ENCODE measurements at places on chromosomes 4 and X.

DNA sequence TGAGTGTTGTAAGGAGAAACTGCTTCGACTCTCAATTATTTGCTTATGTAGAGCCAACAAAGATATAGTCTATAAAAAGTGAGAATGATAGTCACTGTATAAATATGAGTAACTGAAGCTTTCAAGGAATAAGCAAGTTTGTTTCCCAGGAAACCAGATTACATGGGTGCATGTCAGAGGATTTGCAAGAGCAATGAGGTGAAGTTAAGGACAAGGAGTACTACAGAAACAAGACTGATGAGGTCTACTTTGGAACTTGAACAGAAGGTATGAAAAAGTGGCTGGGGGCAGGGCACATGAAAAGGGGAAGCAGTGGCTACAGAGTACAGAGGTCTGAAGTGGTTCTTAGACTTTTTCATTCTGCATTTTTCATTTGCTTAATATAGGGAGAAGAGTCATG is 321.0 kb upstream of the CXXC4 start:
- no peak for DNase-seq

GRCh38 chrX:155263854-155264628 is at the start of gene RAB39B:
Gene RAB39B (minus strand): TSS chrX:155264491. CDS start chrX:155264288, 203 bp downstream.
- DNase-seq = peak; percentile 45

GRCh38 chr4:139144161-139144859 is 32.7 kb downstream of the ELF2 start:
- peak; percentile 36 for DNase-seq

- no peak for DNase-seq
Observed at GRCh38 chrX:50114113-50114512, 86.7 kb downstream of the AKAP4 start.

- DNase-seq = no peak
Observed at GRCh38 chrX:68750316-68750715, 78.5 kb upstream of the EFNB1 start.

GRCh38 chrX:149630681-149631233 is 835 bp downstream of the TMEM185A start:
- peak; percentile 30 for DNase-seq

DNA sequence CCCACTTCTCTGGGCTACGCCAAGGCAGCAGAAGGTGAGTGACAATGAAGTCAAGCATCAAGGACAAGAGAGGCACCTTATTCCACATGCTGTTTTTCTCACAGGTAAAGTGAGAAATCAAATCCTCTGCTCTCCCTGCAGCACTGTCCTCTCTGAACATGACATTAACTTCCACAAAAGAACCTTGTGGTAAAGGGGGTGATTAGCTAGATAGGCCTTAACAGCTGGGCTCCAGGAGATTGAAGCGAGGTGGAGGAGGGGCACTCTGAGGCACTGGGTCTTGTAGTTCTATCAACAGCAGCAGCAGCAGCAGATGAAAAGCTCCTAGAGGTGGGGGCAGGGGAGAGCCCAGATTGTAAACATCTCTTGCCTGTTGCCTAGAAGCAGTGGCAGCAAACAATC is 96.8 kb upstream of the CXXC4 start:
- DNase-seq = no peak

- no peak for DNase-seq
Observed at GRCh38 chrX:121036951-121037350, 10.5 kb upstream of the GLUD2 start.

GRCh38 chrX:18424482-18425198 is 768 bp upstream of the CDKL5 start:
- peak; percentile 36 for DNase-seq

GRCh38 chrX:155148724-155149537 is 67.3 kb upstream of the VBP1 start:
- DNase-seq = no peak

DNA sequence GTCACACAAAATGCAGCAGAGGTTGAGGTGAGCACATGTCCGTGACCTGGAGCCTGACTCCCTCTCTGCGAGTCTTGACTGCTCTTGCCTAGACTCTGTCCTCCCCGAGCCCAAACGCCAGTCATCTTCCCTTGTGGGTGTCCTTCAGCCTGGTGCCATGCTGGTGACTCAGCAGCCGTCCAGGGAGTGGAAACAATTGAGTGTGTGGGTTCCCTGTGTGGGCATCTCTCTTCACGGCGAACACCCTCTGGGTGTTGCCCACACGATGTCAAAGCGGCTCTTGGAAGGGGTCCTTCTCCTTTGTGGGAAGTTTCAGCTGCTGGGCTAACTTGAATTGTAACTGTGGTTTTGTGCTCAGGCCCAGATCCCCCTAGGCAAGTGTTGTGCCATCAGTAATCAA is 17.5 kb upstream of the MSANTD1 start:
- DNase-seq = no peak

DNA sequence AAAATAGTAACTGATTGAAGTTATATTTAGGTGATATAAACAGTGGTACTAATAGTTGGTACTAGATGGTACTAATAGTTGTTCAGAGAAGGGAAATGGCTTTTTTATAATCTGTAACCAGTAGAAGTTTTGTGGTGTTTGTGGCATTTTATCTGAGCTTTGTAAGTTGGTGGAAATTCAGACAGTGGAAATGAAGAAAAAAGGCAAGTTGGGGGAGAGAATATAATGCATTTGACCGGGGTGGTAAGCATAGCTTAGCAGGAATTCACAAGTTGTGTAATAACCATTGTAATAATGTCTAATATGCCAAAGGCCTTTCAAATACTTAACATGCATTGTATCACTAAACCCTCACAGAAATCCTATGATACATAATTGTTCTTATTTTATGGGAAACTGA is 36.3 kb downstream of the DTHD1 start:
- DNase-seq = no peak

DNA sequence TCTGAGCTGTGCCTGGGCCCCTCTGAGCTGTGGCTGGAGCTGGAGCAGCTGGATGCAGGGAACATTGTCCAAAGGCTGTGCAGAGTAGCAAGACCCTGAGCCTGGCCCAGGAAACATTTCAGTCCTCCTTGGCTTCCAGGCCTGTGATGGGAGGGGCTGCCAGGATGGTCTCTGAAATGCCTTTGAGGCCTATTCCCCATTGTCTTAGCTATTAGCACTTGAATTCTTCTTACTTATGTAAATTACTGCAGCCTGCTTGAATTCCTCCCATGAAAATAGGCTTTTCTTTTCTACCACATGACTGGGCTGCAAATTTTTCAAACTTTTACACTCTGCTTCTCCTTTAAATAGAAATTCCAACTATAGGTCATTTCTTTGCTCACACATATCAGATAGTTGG is 349.8 kb upstream of the KLHL4 start:
- no peak for DNase-seq

DNA sequence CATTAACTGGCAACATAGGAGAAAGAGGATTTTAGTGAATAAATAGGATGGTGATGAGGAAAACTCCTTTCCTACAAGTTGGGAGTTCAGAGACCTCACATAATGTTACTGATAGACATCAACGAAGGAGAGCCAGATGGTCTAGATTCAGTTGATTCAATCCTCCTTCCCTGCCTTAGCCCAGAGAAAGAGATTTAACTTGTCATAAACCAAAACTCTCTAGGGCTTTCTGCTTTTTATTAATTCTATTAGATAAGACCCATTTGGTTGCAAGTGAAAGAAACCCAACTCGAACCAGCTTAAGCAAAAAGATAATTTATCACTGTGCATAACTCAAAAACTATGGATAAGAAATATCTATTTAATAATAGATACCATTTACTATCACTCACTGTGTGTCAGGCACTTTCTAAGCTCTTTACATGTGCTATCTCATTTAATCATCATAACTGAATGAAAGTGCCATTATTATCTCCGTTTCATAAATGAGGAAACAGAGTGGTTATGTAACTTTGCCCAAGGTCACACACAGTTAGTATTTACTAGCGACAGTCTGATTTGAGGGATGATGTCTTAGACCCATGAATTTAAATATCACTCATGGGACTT is 4.3 kb upstream of the UNC5C start:
- DNase-seq = no peak

DNA sequence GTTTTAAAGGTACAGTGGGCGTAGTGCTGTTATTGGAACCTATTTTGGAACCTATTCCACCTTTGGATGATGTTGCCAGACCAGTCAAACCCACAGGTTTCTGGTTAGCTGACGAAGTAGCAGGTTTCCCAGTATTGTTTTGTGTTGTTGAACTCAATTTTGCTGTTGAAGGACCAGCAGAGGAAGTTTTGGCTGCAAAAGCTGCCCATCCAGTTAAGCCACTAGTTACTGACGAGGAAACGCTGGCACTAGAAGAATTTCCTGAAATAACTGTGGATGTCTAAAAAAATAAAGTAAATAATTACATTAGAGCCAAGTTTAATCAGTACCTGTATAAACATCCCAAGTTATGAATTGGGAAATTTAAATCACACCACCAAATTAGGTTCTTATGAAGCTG is 25.5 kb downstream of the INTS12 start:
- DNase-seq = no peak

- no peak for DNase-seq
Observed at GRCh38 chr4:186915816-186916215, 192.2 kb upstream of the FAT1 start.

DNA sequence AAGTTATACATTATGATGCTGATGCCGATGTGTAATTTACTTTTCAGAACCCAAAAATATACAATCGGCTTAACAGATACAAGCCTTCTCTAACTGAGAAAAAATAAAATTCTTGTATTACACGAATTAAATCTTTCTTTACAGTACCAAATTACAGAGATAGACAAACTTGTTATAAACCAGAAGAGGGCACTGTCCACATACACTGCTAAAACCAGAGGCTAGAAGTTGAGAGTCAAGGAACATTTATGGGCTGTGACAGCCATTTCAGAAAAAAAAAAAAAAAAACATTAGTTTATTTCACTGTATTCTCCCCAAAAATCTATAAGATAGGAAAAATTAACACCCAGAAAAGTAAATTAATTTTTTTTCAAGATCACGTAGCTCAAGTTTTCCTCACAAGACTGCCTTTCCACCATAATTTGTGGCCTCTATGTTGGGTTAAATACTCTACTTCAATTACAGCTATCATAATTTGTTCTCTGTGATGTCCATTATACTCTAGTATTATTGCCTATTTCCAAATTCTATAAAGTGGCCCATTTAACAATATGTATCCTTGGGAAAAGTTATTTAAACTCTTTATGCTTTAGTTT is 12.0 kb downstream of the EREG start:
- no peak for DNase-seq

- DNase-seq = peak; percentile 70
Observed at GRCh38 chr4:181528570-181529184, 714.5 kb upstream of the TENM3 start.

DNA sequence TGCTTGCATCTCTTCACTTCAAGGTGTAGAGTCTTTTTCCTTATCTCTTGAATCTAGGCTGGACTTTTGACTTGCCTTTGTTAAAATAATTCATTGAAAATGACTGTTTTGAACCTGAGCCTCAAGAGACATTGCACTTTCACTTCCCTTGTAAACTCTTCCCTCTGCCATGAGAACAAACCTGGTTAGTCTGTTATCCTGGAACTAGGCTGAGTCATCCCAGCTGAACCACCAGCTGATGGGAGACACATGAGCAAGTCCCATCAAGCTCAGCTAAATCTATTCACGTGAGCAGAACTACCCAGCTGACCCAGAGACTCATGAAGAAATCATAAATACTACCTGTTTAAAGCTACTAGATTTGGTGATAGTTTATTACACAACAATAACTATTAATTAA is 202.3 kb upstream of the CENPE start:
- no peak for DNase-seq

GRCh38 chr4:87071401-87071800 is 136.6 kb downstream of the AFF1 start:
- DNase-seq = no peak

- DNase-seq = peak; percentile 28
Observed at GRCh38 chrX:43949669-43950068, 23.5 kb downstream of the NDP start.

DNA sequence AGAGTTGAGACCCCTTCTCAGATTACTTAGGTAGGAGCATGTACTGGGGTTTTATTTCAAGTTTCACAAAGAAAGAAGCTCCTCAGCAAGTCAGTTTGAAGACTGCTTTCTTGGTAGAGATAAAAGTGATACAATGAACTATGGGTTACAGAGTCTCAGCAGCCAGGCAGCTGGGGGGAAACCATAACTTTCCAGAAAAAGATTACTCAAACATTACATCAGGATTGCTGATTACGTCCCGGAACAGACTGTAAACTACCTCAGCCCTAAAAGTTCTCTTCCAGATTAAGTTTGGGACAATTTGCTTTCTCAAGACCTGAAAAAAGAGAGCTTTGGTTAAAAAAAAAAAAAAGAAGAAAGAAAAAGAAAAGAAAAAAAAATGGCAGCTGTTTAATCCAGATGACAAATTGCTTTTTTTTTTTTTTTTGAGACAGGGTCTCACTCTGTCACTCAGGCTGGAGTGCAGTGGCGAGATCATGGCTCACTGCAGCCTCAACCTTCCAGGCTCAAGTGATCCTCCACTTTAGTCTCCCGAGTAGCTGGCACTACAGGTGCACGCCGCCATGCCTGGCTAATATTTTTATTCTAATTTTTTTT is 16.6 kb downstream of the SAT1 start:
- no peak for DNase-seq

- DNase-seq = no peak
Observed at GRCh38 chrX:49792376-49792775, 36.7 kb upstream of the PAGE4 start.

DNA sequence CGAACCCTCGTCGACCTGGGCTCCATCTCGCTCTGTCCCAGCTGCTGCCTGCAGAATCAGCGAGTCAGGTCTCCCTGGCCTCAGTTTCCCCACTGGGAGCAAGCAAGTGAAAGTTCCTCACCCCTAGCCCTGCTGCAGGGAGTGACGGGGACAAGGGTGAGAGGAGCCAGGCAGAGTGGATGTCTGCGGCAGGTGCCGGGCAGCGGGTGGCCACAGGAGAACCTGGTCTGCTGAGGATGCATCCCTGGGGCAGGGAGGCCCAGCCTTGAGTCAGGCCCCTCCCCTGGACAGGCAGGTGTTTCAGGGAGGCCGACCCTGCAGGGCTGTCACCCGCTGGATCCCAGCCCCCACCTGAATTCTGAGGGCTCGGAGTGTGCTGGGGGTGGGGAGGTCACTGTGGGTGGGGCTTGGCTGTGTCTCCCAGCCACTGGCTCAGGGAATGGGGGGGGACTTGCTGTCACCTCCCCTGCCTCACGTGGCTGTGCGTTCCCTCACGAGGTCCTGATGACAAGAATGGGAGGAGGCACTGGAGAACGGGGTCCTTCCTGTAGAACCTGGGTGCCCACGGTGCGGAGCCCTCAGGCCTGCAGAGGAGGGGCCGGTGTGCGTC is 33.2 kb downstream of the LRPAP1 start:
- no peak for DNase-seq

DNA sequence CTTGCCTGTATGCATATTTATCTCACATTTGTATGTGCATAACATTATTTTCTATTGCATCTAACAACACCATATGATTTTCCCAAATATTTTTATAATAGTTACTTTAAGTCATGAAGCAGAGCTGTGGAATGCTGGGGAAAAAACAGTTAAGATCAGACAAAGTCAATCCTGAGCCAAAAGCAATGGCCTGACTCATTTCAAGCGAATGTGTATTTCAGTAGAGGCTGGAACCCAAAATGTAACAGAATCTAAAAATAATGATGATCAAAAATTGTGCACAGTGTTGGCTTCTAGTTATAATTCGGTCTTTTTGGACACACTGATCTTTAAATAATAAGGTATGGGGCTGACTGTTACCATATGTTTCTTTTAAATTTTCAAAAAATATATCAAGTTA is 516.2 kb upstream of the ADGRL3 start:
- DNase-seq = no peak

Measured in left hindlimb (tissue), 1 donor.